SW 1271 (cell line): ENCODE measurements at places on chromosomes 3 and 15.

DNA sequence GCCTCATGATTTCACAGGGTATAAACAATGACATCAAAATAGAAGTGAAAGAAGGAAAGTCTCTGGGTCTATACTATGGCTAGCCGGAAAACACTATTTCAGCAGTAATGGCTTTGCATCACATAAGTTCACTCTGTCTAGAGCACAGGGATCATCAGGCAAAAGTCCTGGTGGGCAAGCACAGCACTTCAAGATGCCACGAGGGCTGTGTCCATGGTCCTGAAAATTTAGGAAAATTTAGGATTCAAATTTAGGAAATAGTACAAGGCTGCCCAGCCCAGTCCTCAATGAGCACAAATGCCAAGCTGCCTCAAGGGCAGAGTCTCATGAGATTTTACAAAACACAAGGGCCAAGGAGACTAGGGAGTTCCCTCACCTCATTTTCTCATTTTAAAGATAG is 54.1 kb downstream of the RORA start:
- no peak for DNase-seq

- no peak for DNase-seq
These were observed 452 bp downstream of the TMEM158 start for GRCh38 chr3:45225465-45226205.

GRCh38 chr3:157305392-157305791 is 131.3 kb upstream of the PTX3 start:
- no peak for DNase-seq

DNA sequence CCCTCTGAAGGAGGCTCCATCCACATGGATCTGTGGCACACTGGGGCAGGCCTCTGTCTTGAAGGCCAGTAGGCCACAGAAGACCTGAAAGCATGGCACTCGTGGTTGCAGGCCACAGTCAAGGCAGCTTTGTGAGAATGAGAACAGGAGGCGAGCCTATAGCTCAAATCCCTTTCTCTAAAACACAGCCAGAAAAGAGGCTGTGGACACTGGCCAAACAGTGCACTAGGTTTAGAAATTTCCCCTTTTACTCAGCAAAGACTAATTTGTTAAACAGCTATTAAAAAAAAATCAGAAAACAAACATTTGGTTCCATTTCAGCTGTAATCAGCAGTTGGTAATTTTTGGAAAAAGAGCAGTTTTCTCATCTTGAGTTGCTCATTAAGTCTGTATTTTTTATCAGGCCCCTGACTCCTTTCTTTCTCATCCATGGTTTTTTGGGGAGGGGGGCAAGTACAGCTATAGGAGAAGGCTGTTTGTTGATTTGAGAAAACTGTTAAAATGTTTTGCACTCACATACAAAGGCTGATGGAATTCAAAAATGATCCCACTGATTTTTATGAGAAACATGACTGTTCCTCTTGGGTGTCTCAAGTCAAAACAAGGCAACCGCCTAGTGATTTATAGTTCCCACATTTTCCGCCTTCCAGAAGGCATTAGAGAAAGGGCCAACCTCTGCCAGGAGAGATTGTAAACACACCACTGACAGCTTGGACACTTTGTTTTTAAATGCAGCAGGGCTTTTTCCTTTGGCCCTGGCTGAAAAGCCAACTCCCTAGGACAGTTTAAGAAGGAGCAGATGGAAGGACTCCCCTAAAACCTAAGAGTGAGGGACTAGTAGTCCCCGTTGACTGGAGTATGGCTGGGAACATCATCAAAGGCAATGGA is 28.1 kb downstream of the PARP16 start:
- DNase-seq: no peak

DNA sequence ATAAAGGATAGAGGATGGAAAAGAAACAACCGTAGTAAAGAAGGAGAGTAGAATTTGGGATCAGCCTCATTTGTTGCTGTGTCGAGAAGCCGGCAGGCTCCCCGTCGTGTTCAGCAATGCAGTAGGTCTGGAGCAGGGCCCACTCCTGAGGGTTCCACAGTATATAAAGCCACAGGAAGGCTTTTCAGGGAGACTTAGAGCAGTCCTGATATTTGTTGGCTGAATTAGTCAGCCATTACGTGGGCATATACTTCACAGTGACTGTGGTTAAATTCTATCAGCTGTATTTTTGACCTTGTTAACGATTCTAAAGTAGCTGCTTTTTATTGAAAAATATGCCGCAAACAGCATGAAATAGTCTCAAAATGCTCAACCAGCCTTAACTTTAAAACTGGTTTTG is 149.5 kb downstream of the ITPR1 start:
- DNase-seq: no peak
